ENCODE measurements at places on chromosomes 12 and 14. TPM values are rescaled to one million over a fixed set of nuclear protein-coding genes. Genes with fewer than 3 reads are reported as not detected.

DNA sequence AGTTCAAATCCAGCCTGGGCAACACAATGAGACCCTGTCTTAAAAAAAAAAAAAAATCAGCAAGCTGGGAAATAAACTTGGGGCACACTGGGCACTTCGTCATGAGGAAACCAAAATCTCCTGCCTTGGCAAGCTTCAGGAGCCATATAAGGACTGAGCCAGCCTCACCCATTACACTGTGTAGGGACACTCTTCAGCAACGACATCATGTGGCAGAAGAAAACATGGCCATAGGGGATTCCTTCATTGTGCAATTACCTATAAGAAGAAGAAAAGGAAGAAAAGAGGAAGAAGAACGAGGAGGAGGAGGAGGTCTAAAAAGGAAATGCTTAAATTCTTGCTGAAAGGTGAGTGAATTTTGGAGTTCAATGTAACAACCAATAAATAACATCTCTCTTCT lies 26.1 kb upstream of the IFNG start:
- H3K27ac ChIP-seq = no peak overlapping the region
- H3K36me3 ChIP-seq = no peaks in the 10 kb centered on the region
- peaks cover 56% of the 10 kb centered on the region for H3K27me3 ChIP-seq
- 0 out of 2 replicates have a peak, but pooled peaks cover 3% of the 10 kb centered on the region for H3K4me1 ChIP-seq

GRCh38 chr14:72636094-72636493 lies 257.8 kb downstream of the DPF3 start:
- H3K4me3 ChIP-seq = no peak overlapping the region
- no peaks in the 10 kb centered on the region for H3K36me3 ChIP-seq
- peaks cover 57% of the 10 kb centered on the region for H3K4me1 ChIP-seq
- H3K27ac ChIP-seq = peak overlapping the region; percentile 40

DNA sequence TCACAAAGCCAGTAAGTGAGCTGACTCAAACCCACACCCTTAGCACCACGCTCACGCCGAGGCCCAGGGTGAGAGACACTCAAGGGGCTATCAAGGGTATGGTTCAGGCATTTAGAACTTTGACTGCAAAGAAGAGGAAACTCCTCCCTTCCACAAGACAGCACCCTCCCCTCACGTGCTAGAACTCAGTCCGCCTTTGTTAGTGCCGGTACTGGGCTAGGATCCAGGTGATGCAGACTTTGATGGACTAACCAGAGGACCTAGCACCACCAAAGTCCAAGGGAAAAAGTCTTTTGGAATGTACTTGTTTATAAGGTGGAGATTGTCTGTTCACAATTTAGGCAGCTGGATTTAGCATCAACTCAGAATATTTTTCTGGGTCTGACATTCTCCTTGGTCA lies 33.7 kb downstream of the VWF start:
- H3K4me3 ChIP-seq = no peak overlapping the region
- H3K27ac ChIP-seq = no peak overlapping the region
- no peaks in the 10 kb centered on the region for H3K36me3 ChIP-seq
- DNase-seq = peak; percentile 51
- peaks cover 33% of the 10 kb centered on the region for H3K4me1 ChIP-seq

DNA sequence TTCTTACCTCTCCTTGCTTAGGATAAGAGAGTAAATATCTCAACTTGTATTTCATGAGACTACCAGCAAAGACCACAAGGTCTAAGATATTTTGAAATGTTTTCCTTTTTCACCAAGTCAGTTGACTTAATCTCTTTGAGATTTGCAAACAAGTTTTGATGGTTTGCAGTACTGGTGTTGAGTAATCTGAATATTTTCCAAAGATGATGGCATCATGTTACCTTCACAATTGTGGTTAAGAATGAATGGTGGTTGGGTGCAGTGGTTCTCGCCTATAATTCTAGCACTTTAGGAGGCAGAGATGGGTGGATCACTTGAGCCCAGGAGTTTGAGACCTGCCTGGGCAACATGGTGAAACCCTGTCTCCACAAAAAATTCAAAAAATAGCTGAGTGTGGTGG lies 225.7 kb downstream of the TMTC2 start:
- peak; percentile 34 for DNase-seq
- no peaks in the 10 kb centered on the region for H3K4me1 ChIP-seq
- H3K4me3 ChIP-seq = no peak overlapping the region
- H3K36me3 ChIP-seq = no peaks in the 10 kb centered on the region
- no peaks in the 10 kb centered on the region for H3K27me3 ChIP-seq

GRCh38 chr12:131137009-131137835 lies 183.5 kb downstream of the ADGRD1 start:
- H3K36me3 ChIP-seq = no peaks in the 10 kb centered on the region
- H3K27ac ChIP-seq = no peak overlapping the region
- H3K4me3 ChIP-seq = no peak overlapping the region
- H3K4me1 ChIP-seq = no peaks in the 10 kb centered on the region
- H3K27me3 ChIP-seq = no peaks in the 10 kb centered on the region

DNA sequence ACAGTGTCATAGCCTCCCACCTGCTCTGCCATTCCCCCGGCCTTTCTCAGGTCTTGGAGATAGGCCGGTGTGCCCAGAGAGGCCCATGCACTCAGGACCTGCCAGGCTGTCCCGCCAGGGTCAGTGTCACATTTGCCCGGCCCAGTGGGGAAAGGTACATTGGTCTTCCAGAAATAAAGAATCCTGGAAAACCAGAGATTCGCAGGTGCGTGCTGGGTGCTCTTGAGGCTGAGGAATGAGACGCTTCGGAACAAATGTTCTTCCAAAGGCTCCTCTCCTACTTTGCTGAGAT lies 205.8 kb upstream of the RTL1 start:
- no peaks in the 10 kb centered on the region for H3K36me3 ChIP-seq
- no peaks in the 10 kb centered on the region for H3K4me1 ChIP-seq
- H3K27ac ChIP-seq = no peak overlapping the region
- DNase-seq = no peak
- no peaks in the 10 kb centered on the region for H3K27me3 ChIP-seq

- H3K27ac ChIP-seq = no peak overlapping the region
- no peaks in the 10 kb centered on the region for H3K4me1 ChIP-seq
- DNase-seq = no peak
- H3K36me3 ChIP-seq = no peaks in the 10 kb centered on the region
Observed at GRCh38 chr14:96953087-96953874, 156.1 kb downstream of the VRK1 start.

- H3K27me3 ChIP-seq = no peaks in the 10 kb centered on the region
- DNase-seq = no peak
- no peak overlapping the region for H3K27ac ChIP-seq
- H3K36me3 ChIP-seq = no peaks in the 10 kb centered on the region
- H3K4me3 ChIP-seq = no peak overlapping the region
- no peaks in the 10 kb centered on the region for H3K4me1 ChIP-seq
Observed at GRCh38 chr12:51505360-51506105, 80.9 kb downstream of the SLC4A8 start.

GRCh38 chr12:96811083-96811482 lies 96.0 kb upstream of the NEDD1 start:
- H3K36me3 ChIP-seq = no peaks in the 10 kb centered on the region
- H3K4me1 ChIP-seq = peaks cover 12% of the 10 kb centered on the region
- DNase-seq = peak; percentile 84
- H3K27me3 ChIP-seq = no peaks in the 10 kb centered on the region

- H3K27me3 ChIP-seq = no peaks in the 10 kb centered on the region
- no peak overlapping the region for H3K4me3 ChIP-seq
Observed at GRCh38 chr14:54123841-54124240, 167.2 kb upstream of the BMP4 start.

- no peaks in the 10 kb centered on the region for H3K36me3 ChIP-seq
- no peak overlapping the region for H3K27ac ChIP-seq
- H3K4me1 ChIP-seq = no peaks in the 10 kb centered on the region
Observed at GRCh38 chr14:87971010-87971409, 22.0 kb downstream of the GALC start.

- no peaks in the 10 kb centered on the region for H3K36me3 ChIP-seq
- DNase-seq = no peak
- no peak overlapping the region for H3K27ac ChIP-seq
- H3K4me3 ChIP-seq = no peak overlapping the region
Observed at GRCh38 chr12:93335603-93336162, 42.0 kb upstream of the NUDT4 start.

- H3K27me3 ChIP-seq = 0 out of 2 replicates have a peak, but pooled peaks cover 20% of the 10 kb centered on the region
- no peak overlapping the region for H3K4me3 ChIP-seq
- no peak overlapping the region for H3K27ac ChIP-seq
- no peak for DNase-seq
Observed at GRCh38 chr12:87921621-87922020, 107.6 kb downstream of the C12orf50 start.

- H3K27ac ChIP-seq = no peak overlapping the region
- H3K27me3 ChIP-seq = no peaks in the 10 kb centered on the region
- no peaks in the 10 kb centered on the region for H3K36me3 ChIP-seq
- peaks cover under 1% of the 10 kb centered on the region for H3K4me1 ChIP-seq
- DNase-seq = no peak
- no peak overlapping the region for H3K4me3 ChIP-seq
Observed at GRCh38 chr12:89087149-89087825, 265.0 kb downstream of the DUSP6 start.

- peak; percentile 70 for DNase-seq
- peak within 1 kb of the TSS; percentile 58 for H3K4me3 ChIP-seq
- no peak within 1 kb of the TSS for H3K27ac ChIP-seq
- H3K4me1 ChIP-seq = no peaks in the 10 kb centered on the region
- peaks cover 81% of the 10 kb centered on the region for H3K27me3 ChIP-seq
- H3K36me3 ChIP-seq = no peaks in the 10 kb centered on the region
Observed at GRCh38 chr12:4273652-4274395, at the start of gene CCND2. Gene CCND2 (plus strand): TSS chr12:4273762. CDS start chr12:4274041, 279 bp downstream.

DNA sequence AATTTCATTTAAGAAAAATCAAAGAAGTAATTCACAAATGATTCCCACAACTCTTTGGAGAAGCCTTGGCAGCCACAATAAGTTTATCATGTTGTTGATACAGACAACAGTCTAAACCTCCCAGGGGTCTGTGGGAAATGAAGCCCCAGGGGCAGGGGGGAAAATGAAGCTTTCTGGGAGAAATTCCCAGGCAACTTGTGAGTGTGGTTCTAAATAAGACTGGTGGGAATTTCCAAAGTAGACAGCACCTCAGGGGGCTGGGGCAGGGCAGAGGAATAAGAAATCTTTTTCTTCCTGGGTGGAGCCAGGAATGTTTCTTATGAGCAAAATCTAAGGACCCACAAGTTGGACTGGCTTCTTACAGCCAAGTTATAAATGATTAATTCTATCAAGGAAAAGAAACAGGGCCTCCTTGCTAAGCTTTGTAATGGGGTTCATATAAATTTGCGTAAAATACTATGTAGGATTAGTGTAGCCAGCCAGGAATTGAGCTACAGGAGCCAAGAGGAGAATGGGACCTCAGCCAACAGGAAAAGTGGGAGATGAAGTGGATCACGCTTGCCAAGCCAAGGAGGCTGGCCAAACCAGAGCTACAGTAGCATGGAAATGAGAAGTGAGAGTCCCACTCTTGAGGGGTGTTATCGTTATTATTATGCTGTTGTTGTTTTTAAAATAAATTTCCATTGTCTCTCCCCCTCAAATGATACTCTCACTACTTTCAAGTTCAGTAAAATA lies 182.9 kb upstream of the FAR2 start:
- no peak for DNase-seq
- no peak overlapping the region for H3K27ac ChIP-seq
- no peaks in the 10 kb centered on the region for H3K27me3 ChIP-seq
- peaks cover 5% of the 10 kb centered on the region for H3K4me1 ChIP-seq
- H3K36me3 ChIP-seq = no peaks in the 10 kb centered on the region

- no peaks in the 10 kb centered on the region for H3K36me3 ChIP-seq
- no peak for DNase-seq
- no peaks in the 10 kb centered on the region for H3K4me1 ChIP-seq
- no peak overlapping the region for H3K27ac ChIP-seq
- H3K4me3 ChIP-seq = no peak overlapping the region
Observed at GRCh38 chr12:23504043-23504442, 445.4 kb downstream of the SOX5 start.

- no peak overlapping the region for H3K4me3 ChIP-seq
- H3K27me3 ChIP-seq = no peaks in the 10 kb centered on the region
- H3K36me3 ChIP-seq = no peaks in the 10 kb centered on the region
Observed at GRCh38 chr12:122955156-122955555, 11.1 kb downstream of the ABCB9 start.

GRCh38 chr12:87529413-87529812 lies 499.8 kb downstream of the C12orf50 start:
- H3K4me3 ChIP-seq = no peak overlapping the region
- H3K27ac ChIP-seq = no peak overlapping the region
- H3K36me3 ChIP-seq = no peaks in the 10 kb centered on the region
- no peaks in the 10 kb centered on the region for H3K27me3 ChIP-seq

DNA sequence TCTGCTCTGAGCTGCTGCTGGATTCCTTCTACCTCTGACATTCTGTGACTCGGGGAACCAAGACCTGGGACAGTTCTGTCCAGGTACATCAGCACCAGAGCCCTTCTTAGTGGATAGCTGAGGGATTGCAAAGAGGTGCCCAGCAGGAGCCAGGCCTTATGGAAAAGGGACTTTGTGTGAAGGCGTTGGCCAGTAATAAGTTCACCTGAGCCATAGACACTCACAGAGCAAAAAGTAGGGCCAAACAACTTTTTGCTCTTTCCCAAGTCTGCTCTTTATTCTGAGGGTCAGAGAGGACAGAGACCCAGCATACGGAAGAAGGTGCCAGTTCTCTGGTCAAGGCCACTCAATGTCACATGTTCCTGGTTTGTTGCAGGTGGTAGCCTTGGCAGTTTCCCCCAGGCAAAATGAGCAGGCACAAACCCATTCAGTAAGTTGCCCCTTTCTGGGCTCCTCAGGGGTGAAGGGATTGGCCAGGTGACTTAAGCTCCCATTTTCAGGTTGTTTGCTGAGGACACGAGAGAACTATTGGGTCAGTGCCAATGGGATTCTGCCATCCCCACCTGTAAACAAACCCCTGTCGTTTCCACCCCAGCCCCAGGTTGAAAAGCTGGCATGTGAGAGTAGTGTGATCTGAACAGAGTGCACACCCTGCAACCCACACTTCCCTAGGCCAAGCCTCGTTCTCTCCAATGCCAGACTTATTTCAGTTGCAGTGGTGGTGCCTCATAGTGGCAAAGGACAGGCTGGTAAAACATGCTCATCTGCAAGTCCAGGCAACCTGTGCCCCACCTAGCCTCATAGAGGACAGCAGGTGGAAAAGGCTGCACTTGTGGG lies 150.3 kb downstream of the SMOC1 start:
- no peak for DNase-seq
- no peak overlapping the region for H3K4me3 ChIP-seq
- no peaks in the 10 kb centered on the region for H3K36me3 ChIP-seq
- H3K4me1 ChIP-seq = no peaks in the 10 kb centered on the region
- no peaks in the 10 kb centered on the region for H3K27me3 ChIP-seq

GRCh38 chr12:122686538-122686937 lies 16.6 kb downstream of the HCAR2 start:
- no peaks in the 10 kb centered on the region for H3K36me3 ChIP-seq
- H3K27me3 ChIP-seq = no peaks in the 10 kb centered on the region
- DNase-seq = no peak
- no peak overlapping the region for H3K27ac ChIP-seq
- H3K4me3 ChIP-seq = no peak overlapping the region

The KRT85 gene
- not detected for total RNA-seq

The SERPINA12 gene
- not detected for total RNA-seq

The MSI1 gene
- not detected for total RNA-seq

The NELL2 gene
- not detected for total RNA-seq

The KRT78 gene
- total RNA-seq = not detected

The RHOJ gene
- total RNA-seq = 1.6 TPM

The SYNE3 gene
- 4.8 TPM for total RNA-seq

The CMTM5 gene
- total RNA-seq = not detected

The CPM gene
- total RNA-seq = 8.5 TPM
